ENCODE measurements at places on chromosomes 6 and 20.

- DNase-seq, result no peak
Observed at GRCh38 chr20:41575412-41575811, 42.8 kb downstream of the CHD6 start.

GRCh38 chr6:3876101-3876500 lies 26.9 kb downstream of the FAM50B start:
- no peak for DNase-seq

DNA sequence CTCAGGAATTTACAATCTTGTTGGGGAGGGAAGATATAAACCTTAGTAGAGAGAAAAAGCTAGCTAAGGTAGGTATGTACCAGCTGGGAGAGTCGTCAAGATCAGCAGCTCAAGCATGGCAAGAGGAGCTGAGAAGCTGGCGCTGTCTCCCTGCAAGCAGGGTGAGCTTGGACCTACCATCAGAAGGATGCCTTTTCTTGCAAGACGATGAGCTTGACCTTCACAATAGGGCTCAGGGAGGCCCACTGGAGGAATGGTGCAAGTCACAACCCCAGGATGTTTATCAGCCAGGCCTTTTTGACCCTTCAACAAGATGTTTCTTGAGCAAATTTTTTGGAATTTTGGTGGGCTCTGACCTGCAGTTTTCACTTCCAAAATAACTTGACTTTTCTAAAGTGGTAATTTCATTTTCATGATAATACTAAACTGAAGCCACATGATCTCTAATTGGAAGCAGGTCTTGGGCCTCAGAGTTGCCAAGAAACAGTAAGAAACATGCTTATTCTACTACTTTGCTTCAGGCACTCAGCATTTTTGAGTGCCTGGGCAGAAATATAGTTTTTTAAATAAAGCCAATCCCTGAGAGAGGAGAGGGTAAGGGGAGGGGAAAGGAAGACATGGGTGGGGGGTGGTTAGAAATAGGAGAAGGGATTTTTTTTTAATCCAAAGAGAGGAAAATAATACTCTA lies 258.1 kb downstream of the CLIC5 start:
- no peak for DNase-seq

GRCh38 chr6:16199804-16200203 lies 38.6 kb upstream of the GMPR start:
- DNase-seq, result peak; percentile 38

GRCh38 chr6:5151955-5152401 lies 66.8 kb downstream of the PPP1R3G start:
- peak; percentile 67 for DNase-seq

DNA sequence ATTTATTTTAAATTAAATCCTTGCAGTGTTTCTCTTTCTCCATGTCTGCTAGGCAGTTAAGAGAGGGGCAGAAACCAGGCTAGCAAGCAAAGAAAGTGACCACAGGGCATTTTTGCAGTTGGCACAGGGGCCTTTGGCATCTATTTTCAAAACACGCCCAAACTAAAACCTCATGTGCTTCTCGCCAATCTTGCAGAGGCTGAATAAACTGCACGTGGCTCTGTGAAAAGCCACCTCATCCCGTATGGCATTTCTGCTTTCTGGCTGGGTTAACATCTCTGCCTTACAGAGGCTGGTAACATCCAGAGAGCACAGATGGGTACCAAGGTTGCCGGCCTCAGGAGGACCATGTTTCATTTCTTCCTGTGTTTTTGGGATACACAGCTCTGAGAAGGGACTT lies 54.6 kb downstream of the GJA10 start:
- DNase-seq, result no peak

DNA sequence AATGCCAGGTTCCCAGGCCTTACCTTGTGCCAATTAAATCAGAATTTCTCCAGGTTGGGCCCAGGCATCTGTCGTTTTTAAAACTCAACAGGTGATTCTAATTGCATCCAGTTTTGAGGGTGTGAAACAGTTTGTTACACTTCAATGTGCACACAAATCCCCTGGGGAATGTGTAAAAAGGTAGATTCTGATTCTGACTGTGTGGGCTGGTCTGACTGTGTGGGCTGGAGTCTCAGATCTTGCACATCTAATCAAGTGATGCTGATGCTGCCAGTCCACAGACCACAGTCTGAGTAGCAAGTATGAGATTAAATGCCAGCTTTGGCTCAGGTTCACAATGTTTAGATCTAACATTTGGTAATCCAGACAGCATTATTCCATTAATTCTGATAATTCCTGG lies 12.5 kb upstream of the ETV7 start:
- no peak for DNase-seq

DNA sequence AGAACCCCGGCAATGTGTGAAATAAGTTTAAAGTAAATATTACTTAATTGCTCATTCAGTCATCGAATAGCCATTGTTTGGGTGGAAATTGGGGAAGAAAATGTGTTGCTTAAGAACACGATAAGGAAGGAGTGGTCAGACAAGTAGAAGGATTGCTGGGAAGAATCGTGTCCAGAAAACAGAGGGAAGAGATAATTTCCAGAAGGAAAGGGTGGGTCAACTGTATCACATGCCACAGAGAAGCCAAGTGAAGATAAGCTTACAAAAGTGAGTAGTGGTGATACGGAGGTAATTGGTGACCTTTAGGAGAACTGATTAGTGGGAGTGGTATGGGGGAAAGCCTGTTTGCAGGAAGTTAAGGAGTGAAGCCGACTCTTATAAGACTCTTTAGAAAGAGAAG lies 306.2 kb downstream of the SOX4 start:
- no peak for DNase-seq

GRCh38 chr6:74166849-74167248 lies 470.8 kb downstream of the CD109 start:
- no peak for DNase-seq

- no peak for DNase-seq
Observed at GRCh38 chr6:169156793-169157147, 96.9 kb downstream of the THBS2 start.

DNA sequence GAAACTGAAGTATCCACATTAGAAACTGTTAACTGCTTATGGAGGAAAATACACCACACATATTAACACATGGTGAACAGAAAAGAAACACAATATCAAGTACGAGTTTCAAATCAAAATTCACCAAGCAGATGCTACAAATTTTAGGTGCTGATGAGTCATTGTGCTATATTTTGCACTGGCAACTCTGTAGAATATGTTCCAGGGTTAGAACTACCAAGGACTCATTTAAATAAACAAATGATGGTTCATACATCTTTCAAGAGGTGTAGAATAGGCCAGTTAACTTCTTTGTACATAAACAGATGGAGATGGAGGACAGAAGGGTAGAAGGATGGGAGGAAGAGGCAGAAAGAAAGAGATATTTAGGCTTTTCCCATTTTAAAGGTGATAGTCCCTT lies 184.9 kb downstream of the ARHGAP18 start:
- DNase-seq, result no peak

- no peak for DNase-seq
Observed at GRCh38 chr6:148069256-148069655, 273.4 kb upstream of the SASH1 start.

- peak; percentile 39 for DNase-seq
Observed at GRCh38 chr20:41531518-41532275, 86.5 kb downstream of the CHD6 start.

DNA sequence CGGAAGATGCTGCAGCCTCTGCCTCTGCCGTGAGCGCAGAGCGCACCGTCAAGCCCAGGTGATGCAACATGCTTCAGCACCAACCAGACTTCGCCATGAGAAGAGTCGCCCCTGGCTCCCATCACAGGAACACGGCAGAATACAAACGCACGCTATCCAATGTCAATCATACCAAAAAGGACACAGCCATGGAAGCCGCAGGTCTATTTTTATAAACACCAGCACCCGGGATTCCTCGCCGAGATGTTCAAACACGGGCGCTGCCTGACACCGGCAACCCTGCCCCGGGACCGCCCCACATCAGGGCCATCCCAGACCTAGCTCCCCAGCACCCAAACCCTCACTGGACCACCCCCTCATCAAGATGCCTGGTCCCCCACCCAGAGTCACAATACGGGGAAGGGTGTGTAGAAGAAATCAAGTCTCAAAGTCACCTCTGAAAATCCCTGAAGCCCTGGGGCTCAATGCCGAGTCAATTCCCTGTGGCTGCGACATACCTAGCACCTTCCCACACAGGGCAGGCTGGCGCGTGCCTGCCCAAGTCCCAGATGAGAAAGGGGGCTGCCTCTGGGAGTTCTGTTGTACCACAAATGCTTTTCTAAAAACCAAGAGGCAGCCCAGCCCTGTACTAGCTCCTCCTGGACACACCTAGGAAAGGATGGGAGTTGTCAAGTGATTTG lies 17.9 kb downstream of the TAF4 start:
- DNase-seq, result no peak

DNA sequence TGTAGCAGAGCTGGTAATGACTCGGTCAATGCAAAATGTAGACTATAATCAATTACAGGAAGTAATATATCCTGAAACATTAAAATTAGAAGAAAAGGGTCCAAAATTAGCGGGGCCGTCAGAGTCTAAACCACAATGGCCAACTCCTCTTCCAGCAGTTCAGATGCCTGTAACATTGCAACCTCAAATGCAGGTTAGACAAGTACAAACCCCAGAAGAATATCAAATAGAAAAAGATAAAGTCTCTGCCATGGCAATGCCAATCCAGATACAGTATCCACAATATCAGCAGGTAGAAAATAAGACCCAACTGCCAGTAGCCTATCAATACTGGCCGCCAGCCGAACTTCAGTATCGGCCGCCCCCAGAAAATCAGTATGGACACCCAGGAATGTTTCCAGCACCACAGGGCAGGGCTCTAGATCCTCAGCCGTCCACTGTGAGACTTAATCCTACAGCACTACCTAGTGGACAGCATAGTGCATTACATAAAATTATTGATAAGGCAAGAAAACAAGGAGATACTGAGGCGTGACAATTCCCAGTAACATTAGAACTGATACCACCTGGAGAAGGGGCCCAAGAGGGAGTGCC lies 158.4 kb downstream of the GPX5 start:
- DNase-seq, result peak; percentile 73

DNA sequence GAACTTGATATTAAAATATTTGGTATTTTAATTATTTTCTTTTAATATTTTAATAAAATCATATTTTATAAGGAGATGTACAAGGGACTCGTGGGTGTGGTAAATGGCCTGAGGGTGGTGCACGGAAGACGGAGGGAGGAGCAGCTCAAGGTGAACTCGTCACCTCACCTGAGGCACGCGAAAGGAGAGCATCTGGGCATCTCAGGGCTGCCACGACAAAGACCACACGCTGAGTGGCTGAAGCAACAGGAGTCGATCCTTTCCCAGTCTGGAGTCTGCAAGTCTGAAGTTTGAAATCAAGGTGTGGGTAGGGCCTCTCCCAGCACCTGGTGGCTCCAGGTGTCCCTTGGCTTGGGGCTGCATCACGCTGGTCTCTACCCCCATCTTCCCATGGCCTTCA lies 39.7 kb downstream of the APCDD1L start:
- no peak for DNase-seq

- no peak for DNase-seq
Observed at GRCh38 chr6:87817183-87817582, 115.2 kb upstream of the AKIRIN2 start.

DNA sequence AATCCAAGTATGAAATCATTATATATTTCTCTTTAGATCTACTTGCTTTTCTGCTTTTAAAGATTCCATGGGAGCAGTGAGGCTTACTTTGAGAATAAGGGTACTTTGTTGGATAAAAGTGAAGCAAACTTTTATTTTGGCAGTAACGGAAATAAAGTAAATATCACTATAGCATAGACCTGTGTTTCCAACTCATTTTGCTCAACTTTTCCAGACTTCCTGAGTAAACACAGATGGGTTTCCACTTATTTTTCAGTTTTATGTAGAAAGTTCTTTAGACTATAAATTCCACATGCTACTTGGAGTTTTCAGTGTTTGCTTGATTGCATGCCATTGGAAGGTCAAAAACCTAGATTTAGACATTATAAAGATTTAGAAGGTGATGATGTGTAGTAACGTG lies 6.2 kb downstream of the STX16 start:
- DNase-seq, result no peak

GRCh38 chr20:56706867-56707360 lies 77.8 kb downstream of the TFAP2C start:
- DNase-seq, result no peak

GRCh38 chr6:167124753-167125152 lies 1.9 kb downstream of the CCR6 start:
- no peak for DNase-seq

DNA sequence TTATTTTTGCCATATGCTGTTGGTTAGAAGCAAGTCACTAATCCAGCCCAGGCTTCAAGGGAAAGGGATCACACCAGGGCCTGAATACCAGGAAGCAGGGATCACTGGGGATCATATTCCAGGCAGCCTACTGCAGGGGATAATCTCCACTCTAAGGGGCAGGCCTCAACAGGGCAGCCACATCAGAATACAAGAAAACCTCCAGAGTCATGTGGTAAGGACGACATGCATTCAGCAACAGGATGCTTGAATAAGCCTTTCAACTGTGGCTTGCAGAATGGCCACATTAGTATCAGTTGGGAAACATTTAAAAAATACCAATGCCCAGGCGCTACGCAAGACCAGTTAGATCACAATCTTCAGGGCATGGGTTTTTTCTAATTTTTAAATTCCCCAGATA lies 109.1 kb downstream of the LY86 start:
- DNase-seq, result no peak

DNA sequence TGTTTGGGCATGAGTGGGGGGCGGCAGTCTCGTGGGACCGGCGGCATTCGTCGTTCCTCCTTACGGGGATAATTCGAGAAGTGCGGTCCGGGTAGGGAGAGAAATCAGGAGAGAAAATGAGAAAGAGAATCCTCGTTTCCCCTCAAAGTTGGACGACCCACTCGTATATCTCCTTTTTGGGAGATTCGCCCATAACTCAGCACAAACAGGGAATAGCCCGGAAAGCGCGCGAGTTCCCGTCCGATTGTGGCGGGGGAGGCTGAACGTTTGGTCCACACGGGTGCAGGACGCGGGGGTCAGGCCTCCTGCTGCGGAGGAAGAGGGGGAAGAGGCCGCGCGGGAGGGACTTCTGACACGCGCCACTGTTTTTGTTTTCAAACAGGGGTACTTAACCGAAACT lies 42.4 kb downstream of the POPDC3 start:
- no peak for DNase-seq

- DNase-seq, result peak; percentile 39
Observed at GRCh38 chr6:27892649-27893058, 19.5 kb downstream of the OR2B2 start.

DNA sequence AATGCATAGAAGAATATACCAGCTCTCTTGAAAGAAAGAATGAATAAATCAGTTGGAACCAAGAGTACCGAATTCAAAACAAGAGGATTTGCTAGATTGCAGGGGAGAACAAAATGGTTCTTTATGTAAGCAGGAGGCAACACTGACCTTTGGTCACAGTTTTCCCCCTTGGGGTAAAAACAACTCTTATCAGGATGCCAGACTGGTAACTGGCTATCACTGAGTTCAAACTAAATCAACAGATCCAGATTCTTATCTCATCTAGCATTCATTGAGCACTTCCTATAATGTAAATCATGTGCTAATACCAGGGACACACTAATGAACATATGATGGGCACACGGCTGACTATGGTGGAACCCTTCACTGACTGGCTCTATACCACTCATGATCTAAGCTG lies 4.8 kb upstream of the IL17F start:
- DNase-seq, result no peak

Measured in cerebellar cortex (tissue), 1 donor.